ENCODE measurements at places on chromosomes 5 and 9.

DNA sequence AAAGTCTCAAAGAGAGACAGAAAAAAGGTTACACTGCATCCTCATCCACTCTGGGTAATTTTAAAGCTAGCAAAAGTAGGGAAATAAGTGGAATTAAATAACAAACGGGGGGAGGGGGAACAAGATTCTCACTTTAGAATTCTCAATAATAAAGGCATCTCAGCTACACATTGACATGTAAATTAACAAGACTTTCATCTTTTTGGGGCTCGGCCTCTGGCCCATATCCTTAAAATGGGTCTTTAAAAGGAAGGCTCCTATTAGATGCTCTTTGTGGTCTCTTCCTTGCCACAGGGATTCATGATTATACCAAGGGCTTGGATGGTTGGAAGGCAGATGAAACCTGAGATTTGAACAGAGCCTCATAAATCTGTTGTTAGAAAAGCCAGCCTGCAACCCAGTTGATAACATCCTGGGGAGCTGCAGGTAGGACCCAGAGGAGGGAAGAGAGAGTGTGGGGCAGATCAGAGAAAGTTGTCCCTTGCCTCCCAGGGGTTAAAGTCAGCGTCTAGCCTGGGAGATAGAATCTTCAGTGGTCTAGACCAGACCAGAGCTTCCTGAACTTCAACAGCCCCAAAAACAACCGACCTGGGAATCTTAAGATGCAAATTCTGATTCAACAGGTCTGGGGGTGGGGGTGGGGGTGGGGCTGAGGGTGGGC, 135.9 kb downstream of the GCNT1 start:
- no peak for DNase-seq

DNA sequence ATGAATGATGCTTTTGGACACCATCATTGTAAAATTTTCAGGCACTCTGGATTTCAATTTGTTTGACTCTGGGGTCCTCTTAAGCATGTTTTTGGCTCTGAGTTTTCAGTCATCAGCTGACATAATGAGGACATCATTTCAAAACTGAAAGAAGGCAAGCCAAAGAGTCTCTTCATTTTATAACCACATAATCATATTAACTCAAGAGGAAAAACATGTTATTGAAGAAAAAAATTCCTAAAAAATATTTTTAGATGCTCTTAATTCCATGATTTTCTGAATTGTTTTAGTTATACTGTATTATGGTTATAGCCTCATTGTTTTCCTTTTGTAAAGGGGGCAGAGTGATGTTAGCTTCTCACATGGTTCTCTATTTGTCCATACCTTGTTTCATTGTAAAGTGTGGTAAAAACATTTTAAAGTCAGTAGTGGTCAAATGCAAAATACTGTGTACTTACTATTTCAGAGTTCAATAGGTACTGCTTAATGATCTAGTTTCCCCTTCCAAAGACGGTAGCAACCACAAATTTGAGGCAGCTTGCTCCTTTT, 472.1 kb downstream of the DMRT2 start:
- DNase-seq, result no peak

- DNase-seq, result no peak
Observed at GRCh38 chr5:135697959-135698345, 119.2 kb upstream of the CXCL14 start.

DNA sequence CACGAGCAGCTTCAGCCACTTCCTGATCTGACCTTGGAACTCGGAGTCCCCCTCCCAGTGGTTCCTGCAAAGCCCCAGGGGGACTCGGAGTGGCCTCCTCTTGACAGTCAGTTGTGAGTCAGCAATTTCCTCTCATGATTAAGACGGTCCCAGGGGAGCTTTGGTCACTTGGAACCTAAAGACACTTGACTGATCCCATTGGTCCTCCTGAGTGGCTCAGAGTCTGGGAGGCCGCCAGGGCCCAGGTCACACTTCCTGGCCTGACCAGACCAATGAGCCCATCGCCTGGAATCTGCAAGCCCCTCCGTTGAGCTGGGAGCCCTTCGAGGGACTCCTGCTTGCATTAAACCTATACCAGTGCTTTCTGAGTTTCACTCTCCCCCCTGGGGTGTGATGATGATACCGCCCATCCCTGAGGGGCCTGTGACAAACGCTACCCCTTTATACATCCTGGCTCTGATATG, 29.1 kb downstream of the TSPAN17 start:
- no peak for DNase-seq

- no peak for DNase-seq
Observed at GRCh38 chr5:173659423-173659822, 43.0 kb upstream of the BOD1 start.
